ENCODE measurements at places on chromosomes 5 and 9.

GRCh38 chr5:569358-569867, 42.7 kb upstream of the CEP72 start:
- no peak for DNase-seq

- DNase-seq: no peak
Measured at GRCh38 chr5:68710514-68710913, 383.3 kb upstream of the SLC30A5 start.

GRCh38 chr5:73081093-73081492, 39.3 kb upstream of the TMEM171 start:
- no peak for DNase-seq

- no peak for DNase-seq
Measured at GRCh38 chr5:2996248-2996647, 244.8 kb upstream of the IRX2 start.

DNA sequence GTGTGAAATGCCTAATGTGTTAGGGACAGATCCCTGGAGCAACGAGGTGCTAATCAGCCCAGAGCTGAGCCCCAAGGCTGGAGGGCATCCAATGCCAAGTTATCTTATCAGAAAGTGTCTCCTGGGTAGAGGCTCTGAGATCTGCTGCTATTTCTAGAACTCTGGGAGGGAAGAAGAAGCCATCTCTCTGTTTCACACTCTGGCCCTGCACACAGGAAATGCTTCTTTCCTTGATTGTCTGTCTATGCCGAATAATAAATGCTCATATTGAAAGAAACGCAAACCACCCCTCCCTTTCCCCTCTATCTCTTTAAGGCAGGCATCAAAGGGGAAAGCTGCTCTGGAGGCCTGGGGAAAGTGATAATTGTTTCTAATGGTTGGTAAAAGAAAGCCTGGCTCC, 166.7 kb downstream of the PAPPA start:
- no peak for DNase-seq

DNA sequence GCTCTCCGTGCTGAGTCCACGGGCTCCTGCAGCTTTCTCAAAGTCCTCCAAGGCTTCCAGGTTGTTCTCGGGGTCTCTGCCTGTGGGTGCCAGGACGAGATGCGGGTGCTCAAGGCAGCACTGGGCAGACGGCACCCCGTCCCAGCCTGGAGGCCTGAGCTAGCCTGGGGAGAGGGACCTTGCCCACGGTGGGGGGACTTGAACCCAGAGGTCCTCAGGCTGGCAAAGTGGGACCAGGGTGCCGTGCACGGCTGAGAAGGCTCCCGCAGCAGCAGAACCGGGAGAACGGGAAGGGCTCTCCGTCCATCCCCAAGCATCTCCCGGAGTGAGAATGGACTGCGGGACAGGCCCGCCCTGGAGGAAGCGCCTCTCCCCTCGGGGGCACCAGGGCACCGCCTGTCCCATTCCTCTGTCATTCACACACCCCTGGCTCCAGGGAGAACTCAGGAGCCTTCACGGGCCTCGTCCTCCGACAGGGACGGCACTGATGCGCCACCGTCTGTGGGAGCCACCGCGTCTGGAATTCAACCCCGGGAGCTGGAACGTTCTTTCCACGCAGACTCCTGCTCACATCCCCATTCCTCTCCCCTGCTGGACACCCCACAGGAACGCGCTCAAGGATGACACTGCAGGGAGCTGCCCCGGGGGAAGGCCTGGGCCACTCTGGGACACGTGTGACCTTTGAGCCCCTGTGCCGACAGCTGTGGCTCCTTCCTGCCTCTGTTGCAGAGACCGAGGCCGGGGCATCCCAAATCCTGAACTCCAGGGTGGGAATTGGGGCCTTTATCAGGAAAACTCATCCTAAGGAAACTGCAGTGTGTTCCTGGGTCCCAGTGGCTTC, 16.3 kb upstream of the OBP2B start:
- no peak for DNase-seq

DNA sequence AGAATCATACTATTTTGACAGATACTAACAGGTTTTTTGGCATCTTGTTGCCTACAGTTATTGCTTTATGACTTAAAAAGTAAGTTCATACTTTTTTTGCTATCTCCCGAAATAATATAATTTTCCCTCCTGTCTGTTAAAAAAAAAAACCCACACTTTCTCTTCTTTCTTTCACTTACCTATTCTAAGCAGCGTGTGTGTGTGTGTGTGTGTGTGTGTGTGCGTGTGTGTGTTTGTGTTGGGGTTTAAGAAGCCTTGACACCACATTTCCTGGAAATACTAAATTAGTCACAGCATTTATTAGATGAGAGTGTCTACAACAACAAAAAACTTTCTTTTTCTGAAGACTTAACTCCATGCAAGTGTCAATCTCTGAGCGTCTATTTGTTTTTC, 12.4 kb downstream of the TNFAIP8 start:
- DNase-seq: no peak

DNA sequence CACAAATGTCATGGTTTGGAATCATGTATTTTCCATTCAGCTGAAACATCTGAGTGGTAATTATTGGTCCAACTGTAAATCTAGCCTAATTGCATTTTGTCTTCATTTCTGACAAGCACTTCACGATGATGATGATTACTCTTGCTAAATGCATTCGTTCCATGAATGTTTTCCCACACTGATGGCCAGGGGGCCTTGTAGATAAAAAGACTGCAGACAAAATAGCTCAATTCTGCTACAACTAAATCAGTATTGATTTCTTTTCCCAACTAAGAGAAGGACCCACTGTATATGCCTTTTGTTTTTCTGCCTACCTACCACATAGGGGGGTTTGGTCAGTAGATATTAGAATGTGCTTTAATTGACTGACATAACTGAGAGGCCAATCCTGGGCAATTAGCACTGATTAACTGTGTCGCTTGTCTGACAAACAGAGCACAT, 1351.3 kb upstream of the NUDT12 start:
- DNase-seq: no peak

DNA sequence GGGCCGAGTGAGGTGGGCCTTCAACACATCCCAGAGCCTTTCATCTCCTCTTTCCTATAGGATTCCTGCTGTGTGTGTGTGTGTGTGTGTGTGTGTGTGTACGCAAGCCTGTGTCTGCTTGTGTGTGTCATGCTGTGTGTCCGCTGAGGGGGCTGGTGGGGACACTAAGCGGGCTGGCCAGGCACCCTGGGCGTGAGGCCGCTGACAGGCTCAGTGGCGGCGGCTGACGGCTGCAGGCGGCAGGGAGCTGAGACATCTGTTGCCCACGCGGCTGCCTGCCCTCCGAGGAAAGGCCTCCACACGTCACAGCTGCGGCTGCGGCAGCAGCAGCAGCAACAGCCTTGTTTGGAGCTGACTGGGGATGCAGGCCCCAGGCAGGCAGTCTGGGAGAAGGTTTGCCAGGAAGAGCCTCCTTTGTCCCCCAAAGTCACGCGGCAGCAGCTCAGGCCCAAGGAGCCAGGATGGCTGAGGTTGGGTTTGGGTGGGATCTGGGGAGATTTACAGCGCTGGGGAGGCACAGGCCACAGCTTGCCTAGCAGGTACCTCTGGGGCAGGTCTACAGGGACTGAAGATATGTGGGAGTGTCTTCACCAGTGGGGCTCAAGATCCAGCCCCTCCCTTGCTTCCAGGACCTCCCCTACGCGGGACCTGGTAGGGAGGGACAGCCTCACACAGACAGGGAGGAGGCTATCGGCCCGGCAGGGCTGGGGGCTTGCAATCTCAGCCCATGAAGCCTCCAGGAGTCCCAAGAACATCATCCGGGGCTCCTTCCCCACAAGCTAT, 1.8 kb downstream of the PDLIM4 start:
- peak; percentile 50 for DNase-seq

DNA sequence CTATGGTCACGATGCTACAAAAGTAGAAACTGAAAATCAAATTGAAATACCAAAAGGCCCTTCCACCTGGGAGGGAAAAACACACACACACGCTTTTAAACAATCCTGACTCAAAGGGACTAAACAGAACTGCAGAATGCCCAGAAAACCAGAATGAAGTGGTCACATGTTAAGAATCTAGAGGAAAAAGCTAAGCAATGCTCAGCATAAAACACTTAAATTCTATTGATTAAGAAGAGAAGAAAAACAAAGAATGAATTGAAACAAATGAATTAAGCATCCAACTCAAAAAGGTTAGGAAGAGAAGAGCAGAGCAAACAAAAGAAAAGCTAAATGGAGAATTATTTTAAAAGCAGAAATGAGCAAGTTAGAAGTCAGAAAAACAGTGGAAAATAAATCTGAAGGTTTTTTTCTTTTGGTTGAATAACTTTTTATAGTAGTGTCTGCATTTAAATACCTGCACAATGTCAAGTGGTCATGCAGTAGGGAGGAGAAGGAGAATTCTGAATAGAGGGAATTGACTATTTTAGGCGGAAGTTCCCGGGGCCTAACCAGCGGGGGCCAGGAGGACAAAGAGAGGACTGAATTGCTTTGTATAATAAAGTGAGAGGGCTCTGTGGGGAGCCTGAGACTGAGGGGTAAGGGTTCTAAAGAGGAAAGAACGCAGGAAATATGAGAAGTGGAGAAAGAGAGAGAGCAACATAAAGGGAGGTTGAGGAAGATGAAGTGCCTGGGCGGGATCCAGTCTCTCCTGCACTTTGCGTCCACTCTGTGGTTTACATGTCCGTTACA, 146.8 kb downstream of the ATPSCKMT start:
- no peak for DNase-seq

GRCh38 chr9:99762470-99762869, 59.2 kb upstream of the NR4A3 start:
- DNase-seq: no peak

DNA sequence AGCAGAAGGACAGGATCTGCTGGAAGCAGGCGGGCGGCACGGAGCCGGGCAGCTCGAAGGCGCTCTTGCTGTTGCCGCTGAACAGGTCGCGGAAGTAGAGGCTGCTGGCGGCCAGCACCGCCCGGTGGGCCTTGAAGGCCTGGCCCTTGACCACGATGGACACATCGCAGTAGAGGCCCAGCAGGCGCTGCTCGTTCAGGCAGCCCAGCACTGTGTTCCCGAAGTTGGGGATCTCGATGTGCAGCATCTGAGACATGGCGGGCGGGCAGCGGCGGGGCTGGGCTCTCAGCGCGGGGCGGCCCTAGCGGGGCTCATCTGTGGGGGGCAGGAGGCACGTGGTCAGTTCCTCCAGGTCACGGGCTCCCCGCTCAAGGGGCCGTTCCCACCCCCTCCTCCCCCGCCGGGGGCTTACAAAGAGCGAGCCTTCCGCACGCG, 44.8 kb downstream of the NACC2 start:
- peak; percentile 19 for DNase-seq

GRCh38 chr5:94992325-94992724, 292.6 kb downstream of the MCTP1 start:
- no peak for DNase-seq

GRCh38 chr9:105278751-105279150, 34.3 kb downstream of the SLC44A1 start:
- DNase-seq: peak; percentile 72

- no peak for DNase-seq
Measured at GRCh38 chr9:1514776-1515363, 464.7 kb downstream of the DMRT2 start.

DNA sequence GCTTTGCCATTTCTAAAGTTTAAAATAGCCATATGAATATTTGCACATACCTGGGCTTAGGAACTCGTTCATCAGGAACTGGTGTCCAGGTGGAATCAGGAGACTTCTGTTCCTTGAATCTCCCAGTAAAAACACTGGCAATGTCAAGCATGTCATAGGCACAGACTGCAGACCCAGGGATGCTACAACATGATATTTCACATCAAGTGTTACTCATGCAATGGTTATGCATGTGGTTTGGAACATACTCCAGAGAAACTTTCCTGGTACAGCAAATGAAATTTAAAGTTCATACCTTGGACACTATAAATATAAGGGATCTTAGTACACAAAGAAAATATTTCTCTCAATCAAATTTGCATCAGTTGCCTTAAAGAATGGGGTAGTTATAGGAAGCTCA, 92.2 kb downstream of the SEMA6A start:
- no peak for DNase-seq

DNA sequence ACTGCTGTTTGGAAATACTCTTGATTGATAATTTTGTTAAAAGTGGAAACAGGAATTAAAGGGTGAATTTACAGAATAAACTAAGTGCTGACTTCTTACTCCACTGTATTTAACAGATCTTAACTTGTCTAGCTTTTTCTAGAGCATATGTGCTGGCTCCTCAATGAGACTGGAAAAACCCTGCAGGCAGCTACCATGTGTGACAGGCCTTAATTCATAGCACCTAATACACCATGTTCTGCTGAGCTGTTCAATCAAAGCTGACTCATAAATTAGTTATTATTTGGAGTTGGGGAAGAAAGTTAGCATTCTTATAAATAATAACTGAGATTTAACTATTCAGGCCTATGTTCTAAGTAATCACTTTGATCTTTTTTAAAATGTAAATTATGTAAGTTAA, 29.4 kb downstream of the CTNNAL1 start:
- no peak for DNase-seq

- no peak for DNase-seq
Measured at GRCh38 chr5:56247592-56247991, 14.5 kb upstream of the ANKRD55 start.

DNA sequence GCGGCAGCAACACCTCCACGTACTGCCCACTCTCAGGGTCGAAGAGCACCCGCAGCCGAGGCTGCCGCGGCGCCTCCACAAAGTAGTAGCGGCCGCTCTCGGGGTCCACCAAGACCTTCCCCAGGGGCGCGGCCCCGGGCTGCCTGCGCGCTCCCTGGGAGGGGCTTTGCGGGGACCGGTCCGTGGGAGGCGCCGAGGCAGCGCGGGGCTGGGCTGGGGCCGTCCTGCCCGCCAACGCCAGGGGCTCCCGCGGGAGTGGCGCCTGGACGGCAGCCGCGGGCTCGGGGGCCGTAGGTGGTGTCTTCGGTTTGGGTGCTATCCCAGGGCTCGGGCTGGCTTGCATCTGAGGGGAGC, 2.6 kb upstream of the MZB1 start:
- no peak for DNase-seq

DNA sequence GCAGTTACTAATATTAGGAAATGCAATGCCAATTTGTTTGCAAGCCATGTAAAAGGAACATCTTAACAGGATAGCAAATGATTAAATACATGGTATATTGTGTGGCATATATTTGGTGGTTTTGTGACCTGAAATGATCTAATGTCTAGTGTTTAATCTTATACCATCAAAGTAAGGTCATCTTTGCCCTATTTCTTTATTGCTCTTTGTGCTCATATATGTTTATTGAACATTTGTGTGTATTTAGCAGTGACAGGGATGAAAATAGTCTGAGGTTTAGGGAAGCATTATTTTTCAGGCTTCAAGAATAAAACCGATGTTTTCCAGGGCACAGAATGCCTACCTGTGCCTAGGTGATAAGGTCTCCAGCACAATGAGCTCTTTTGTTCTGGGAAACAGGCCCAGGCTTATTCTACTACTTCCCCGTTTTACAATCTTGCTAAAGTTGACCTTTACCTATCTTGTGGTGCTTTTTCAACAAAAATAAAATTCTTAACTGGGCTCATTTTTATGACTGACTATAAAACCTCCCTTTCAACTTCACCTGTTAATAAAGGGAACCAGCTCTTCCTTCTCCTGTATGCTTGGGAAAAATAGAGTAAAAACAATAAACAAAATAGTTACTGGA, 105.6 kb upstream of the ANKH start:
- no peak for DNase-seq

- no peak for DNase-seq
Measured at GRCh38 chr9:36323926-36324325, 65.7 kb upstream of the GNE start.

All from putamen (tissue), 1 donor.